ENCODE measurements at places on chromosomes 7 and 10.

DNA sequence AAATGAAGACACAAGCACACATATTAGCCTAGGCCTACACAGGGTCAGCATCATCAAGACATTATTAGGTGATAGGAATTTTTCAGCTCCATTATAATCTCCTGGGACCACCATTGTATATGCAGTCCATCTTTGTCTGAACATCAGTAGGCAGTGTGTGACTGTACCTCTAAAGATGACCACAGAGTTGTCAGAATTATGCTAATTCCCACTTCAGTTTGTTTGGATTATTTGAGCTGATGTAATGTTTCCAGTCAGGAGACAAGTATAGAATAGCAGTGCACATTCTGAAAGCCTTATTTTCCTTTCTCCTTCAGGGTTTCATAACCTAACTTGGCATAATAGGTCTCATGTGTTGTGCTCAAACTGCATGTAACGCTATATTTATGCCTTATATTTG lies 306.4 kb downstream of the NXPH1 start:
- H3K4me1 ChIP-seq: no peaks in the 10 kb centered on the region
- H3K27me3 ChIP-seq: no peaks in the 10 kb centered on the region
- H3K27ac ChIP-seq: no peak overlapping the region

- DNase-seq: no peak
- peaks cover 4% of the 10 kb centered on the region for H3K36me3 ChIP-seq
- peaks cover 20% of the 10 kb centered on the region for H3K4me1 ChIP-seq
- H3K4me3 ChIP-seq: no peak overlapping the region
Measured at GRCh38 chr7:1534330-1535099, 4.0 kb downstream of the MAFK start.

- no peak for DNase-seq
- peaks cover 3% of the 10 kb centered on the region for H3K36me3 ChIP-seq
- H3K4me3 ChIP-seq: no peak overlapping the region
- no peaks in the 10 kb centered on the region for H3K27me3 ChIP-seq
- H3K4me1 ChIP-seq: peaks cover 13% of the 10 kb centered on the region
Measured at GRCh38 chr10:70135684-70136083, 3.1 kb upstream of the AIFM2 start.

DNA sequence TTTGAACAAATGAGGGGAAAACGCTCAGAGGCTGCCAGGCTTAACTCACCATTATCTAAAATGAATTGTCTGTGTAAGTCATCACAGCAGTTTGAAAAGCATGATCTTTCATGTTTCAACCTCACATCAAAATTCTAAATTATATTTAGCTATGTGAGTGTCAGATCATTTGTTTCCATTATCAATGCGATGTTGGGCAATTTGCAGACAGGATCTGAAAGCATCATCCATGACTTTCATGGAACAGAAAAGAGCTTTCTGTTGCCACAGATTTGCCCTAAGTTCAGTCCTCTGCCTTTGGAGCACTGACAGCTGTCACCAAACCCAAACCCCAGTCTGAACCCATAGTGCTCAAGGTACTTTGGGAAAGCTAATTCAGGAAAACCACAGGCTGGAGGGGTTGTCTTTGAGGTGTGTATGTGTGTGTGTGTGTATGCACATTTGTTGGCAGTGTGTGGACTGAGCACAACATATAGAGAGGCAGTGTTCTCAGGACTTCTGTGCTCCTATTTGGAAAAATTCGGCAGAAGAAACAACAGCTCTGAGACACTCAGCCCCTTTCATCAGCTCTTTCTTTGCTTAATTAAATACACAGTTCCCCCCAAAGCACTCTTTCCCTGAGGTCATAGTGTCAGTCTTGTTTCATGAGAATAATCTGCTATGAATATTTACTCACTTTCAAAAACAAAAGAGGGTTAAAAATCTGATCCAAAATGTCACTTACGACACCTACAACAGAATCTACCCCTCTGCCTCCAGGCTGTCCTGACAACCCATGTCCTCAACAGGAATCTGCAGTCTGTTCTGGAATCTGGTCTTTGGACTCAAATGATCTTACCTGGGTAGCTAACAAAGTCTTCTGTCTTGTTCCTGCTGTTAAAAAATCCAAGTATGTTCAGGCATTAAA lies 188.5 kb upstream of the KLF14 start:
- peak overlapping the region; percentile 7 for H3K4me3 ChIP-seq
- peak overlapping the region; percentile 49 for H3K27ac ChIP-seq
- H3K27me3 ChIP-seq: no peaks in the 10 kb centered on the region
- no peak for DNase-seq

GRCh38 chr10:103199488-103199887 lies 6.4 kb upstream of the NT5C2 start:
- no peak overlapping the region for H3K4me3 ChIP-seq
- H3K27ac ChIP-seq: no peak overlapping the region
- no peaks in the 10 kb centered on the region for H3K36me3 ChIP-seq
- H3K4me1 ChIP-seq: peaks cover 11% of the 10 kb centered on the region

DNA sequence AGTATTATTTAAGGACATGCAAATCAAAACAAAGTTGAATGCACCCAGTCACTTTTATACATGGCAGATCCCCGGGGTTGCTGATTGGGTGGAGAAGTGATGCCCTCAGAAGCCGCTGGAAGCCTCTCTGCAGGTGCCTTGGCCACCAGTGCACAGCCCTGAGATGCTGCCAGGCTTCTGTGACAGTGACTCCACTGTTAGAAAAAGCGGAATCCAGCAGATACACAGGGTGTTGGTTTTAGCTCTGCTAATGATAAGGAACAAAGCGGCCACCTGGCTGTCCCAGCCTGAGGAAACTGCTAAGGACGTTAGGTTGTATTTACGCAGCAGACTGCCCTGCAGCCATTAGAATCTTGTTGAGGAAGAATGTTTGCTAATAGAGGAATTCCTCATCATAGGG lies 47.5 kb downstream of the JAKMIP3 start:
- no peaks in the 10 kb centered on the region for H3K36me3 ChIP-seq
- no peaks in the 10 kb centered on the region for H3K27me3 ChIP-seq
- no peak overlapping the region for H3K27ac ChIP-seq

GRCh38 chr7:102890292-102890970 lies 22.4 kb upstream of the LRRC17 start:
- H3K27me3 ChIP-seq: peaks cover 11% of the 10 kb centered on the region
- H3K4me3 ChIP-seq: no peak overlapping the region

- peak; percentile 47 for DNase-seq
- peak overlapping the region; percentile 88 for H3K4me3 ChIP-seq
- H3K27ac ChIP-seq: peak overlapping the region; percentile 94
- H3K36me3 ChIP-seq: peaks cover 69% of the 10 kb centered on the region
Measured at GRCh38 chr10:131972474-131973071, 9.2 kb downstream of the BNIP3 start.

- no peaks in the 10 kb centered on the region for H3K27me3 ChIP-seq
- H3K36me3 ChIP-seq: no peaks in the 10 kb centered on the region
- H3K4me1 ChIP-seq: no peaks in the 10 kb centered on the region
- DNase-seq: no peak
- H3K4me3 ChIP-seq: no peak overlapping the region
Measured at GRCh38 chr10:20608503-20608902, 288.6 kb downstream of the NEBL start.

DNA sequence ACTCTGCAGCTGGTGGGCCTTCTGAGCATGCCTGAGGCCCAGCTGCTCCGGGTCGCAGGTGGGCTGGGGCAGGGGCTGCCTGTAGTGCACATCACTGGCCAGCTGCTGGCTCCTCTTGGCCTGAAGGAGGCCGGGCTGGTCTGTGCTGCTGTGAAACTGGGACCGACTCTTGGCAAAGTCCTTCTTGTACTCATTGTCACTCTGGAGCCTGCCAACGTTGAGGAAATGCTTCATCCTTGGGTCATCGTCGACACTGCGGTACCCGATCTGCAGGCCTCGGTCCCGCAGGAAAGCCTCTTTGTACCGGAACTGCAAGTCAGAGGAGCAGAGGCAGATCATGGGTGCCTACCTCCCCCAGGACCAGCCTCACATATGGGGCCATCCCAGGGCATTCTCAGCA lies 37.7 kb downstream of the HABP2 start:
- DNase-seq: no peak
- H3K36me3 ChIP-seq: no peaks in the 10 kb centered on the region
- H3K27me3 ChIP-seq: no peaks in the 10 kb centered on the region

DNA sequence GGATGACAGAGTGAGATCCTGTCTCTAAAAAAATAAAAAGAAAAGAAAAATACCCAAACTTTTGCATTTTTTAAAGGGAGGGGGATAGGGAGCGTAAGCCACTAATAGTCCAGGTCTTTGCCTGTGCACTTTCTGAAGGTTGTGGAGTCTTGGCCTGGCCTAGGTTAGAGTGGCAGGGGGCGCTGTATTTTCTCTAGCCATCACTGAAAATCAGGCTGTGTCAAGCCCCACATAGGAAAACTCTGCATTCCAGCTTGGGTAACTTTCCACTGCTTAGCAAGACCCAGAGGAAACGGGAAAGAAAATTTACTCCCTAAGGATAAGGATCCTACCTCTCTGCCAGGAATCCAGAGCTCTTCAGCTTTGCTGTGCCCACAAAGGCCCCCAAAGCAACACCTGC lies 10.5 kb upstream of the PAX4 start:
- H3K36me3 ChIP-seq: no peaks in the 10 kb centered on the region
- peaks cover 28% of the 10 kb centered on the region for H3K27me3 ChIP-seq
- H3K4me1 ChIP-seq: no peaks in the 10 kb centered on the region
- H3K27ac ChIP-seq: no peak overlapping the region
- no peak for DNase-seq

DNA sequence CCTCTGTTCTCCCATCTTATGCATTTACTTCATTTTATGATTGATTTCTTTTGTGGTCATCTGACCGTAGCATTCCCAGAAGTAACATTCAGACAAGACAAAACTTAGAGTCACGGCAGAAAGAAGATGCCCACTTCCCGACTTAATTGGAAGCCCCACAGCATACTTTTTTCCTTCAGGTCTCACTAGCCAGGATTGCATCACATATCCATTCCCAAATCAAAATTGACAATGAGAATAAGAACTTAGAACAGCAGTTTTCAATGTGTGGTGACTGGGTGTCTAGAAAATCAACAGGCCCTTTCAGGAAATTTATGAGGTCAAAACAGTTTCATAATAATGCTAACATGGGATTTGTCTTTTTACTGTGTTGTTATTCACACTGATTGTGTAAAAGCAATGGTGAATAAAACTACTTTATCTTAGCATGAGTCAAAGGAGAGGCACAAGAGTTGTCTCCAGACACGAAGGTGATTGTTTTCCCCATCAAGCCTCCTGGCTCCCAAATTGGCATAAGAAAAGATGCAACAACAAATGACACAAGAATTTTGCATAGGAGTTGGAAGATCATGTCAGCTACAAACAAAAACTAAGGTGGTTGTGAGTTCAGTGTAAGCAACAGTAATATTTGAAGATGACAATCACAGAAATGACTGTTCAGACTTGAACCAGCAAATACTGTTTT lies 493.9 kb downstream of the HTR7 start:
- H3K27me3 ChIP-seq: no peaks in the 10 kb centered on the region
- no peaks in the 10 kb centered on the region for H3K36me3 ChIP-seq
- no peaks in the 10 kb centered on the region for H3K4me1 ChIP-seq
- no peak for DNase-seq
- no peak overlapping the region for H3K27ac ChIP-seq

DNA sequence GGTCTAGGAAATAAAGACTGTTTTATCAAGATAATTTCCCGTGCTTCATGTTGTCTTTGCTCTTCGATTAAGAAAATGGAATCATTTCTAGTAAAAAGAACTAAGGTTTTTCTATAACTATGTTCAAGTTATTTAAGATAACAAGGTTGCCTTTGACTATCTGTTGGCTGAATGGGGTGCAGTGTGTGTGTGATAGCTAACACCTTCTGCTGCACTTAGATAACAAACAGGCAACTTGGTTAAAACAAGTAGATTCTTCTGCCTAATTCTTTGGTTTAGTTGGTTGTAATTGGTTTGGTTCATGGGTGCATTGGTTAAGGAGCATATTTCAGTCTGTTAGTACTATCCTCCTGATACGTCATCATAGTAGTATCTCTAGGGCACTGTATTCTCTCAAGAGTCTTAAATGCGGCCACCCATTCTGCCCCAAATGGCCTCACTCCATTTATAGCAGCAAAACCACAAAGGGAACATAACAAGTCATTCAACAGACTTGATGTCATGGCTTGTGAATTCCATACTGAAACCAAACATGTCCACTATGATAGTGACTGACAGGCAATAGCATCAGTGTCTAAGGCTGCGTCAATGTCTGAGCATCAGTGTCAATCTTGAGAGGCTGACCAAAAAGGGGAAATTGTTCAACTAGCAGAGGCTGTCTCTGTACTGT lies 55.7 kb downstream of the CCDC3 start:
- no peaks in the 10 kb centered on the region for H3K27me3 ChIP-seq
- no peak for DNase-seq
- H3K27ac ChIP-seq: no peak overlapping the region
- H3K4me3 ChIP-seq: no peak overlapping the region

- H3K4me3 ChIP-seq: no peak overlapping the region
- H3K27ac ChIP-seq: no peak overlapping the region
- no peaks in the 10 kb centered on the region for H3K4me1 ChIP-seq
- H3K27me3 ChIP-seq: peaks cover 11% of the 10 kb centered on the region
- no peaks in the 10 kb centered on the region for H3K36me3 ChIP-seq
Measured at GRCh38 chr7:157704365-157704764, 367.6 kb downstream of the DNAJB6 start.

GRCh38 chr7:145986248-145986874 lies 130.2 kb upstream of the CNTNAP2 start:
- no peak for DNase-seq
- no peaks in the 10 kb centered on the region for H3K27me3 ChIP-seq
- no peak overlapping the region for H3K4me3 ChIP-seq
- no peak overlapping the region for H3K27ac ChIP-seq
- no peaks in the 10 kb centered on the region for H3K4me1 ChIP-seq

DNA sequence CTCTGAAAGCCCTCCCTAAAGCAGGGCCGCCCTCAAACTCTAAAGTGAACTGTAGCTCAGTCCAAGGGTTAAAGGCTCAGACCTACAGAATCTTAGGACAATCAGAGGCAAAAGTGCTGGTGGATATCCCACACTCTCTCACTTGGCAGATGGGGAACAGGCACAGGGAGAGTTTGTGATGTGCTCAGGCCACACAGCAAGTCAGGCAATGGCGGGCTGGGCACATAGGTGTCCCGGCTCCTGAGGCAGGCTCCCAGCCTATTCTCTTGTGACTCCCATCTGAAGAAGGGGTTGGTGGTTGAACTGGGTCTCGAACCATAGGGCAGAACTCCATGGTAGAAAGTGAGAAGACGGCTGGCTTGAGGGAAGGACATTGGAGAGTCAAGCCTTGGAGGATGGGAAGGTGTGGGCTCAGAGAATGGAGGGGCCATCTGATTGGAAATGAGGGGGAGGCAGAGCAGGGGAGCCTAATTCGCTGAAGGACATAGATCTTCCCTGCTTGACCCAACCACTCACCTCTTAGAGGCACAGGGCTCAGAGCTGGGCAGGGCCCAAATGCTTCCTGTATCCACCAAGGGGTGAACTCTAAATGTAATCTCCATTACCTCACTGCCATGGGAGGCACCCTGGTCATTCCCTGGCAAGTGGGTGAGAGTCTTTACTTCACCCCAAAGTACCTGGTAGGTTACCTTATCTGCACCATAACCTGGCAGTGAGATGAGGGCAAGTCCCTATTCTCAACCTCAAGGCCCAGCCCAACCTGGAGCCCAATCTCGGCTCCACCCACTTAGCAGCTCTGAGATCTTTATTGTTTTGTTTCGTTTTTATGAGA lies 4.9 kb upstream of the ZMIZ1 start:
- peak overlapping the region; percentile 25 for H3K4me3 ChIP-seq
- H3K4me1 ChIP-seq: peaks cover 38% of the 10 kb centered on the region
- no peaks in the 10 kb centered on the region for H3K36me3 ChIP-seq
- H3K27me3 ChIP-seq: peaks cover 7% of the 10 kb centered on the region
- H3K27ac ChIP-seq: peak overlapping the region; percentile 60

All from T-helper 2 cell treated with Interferon-gamma antibody and Interleukin-4, amounts not matched to agents 5 μg/mL and 100 μg/mL, for 36 hours (primary cell).